Astrocyte (in vitro differentiated cells and primary cell): ENCODE measurements at places on chromosomes 6 and 20.

- no peak for DNase-seq
Measured at GRCh38 chr20:51968151-51968550, 165.8 kb upstream of the SALL4 start.

GRCh38 chr20:4052139-4052480 is 36.8 kb upstream of the RNF24 start:
- no peak for DNase-seq

DNA sequence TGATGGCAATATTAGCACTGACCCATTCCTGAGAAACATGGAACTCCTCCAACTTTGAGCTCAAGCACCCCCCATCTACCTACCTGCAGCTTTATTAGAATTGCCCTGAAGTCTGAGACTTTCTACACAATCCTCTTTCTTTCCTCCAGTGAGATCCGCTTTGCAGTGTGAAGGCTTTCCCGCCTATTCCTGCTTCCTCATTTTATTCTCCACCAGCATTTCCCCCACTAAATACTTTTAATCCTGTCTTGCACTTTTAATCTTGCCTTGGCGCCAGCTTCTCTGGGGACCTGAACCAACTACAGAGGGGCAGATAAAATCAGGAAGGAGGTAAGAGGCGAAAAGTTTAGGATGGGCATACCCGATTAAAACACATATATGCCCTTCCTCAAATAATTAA is 178.1 kb upstream of the PRDM1 start:
- DNase-seq = no peak

GRCh38 chr20:45254383-45255262 is at the start of gene SLPI:
Gene SLPI (minus strand): TSS chr20:45254564. CDS start chr20:45254543, 21 bp downstream.
- DNase-seq = peak; percentile 7

GRCh38 chr20:34015401-34016335 is 22.0 kb downstream of the RALY start:
- no peak for DNase-seq
